ENCODE measurements at places on chromosomes 7 and 10.

- DNase-seq: no peak
Observed at GRCh38 chr7:191105-191980, 1.0 kb upstream of the FAM20C start.

DNA sequence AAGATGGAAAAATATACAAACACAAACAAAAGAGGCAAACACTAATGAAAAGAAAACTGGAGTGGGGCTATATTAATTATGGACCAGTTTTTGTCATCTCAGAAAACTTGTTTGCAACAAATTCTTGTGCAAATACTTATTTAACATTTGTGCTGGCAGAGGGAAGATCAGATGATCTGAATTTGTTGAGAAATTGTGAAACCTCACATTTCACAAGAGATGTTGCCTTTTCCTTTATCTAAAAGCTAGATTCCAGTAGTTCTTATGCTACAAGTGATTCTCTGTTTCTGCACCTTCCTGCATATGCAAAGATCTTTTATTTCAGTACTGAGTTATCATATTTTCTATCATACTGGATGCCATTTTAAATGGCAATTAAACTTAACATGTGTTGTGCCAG lies 320.7 kb downstream of the SUGCT start:
- DNase-seq: no peak

DNA sequence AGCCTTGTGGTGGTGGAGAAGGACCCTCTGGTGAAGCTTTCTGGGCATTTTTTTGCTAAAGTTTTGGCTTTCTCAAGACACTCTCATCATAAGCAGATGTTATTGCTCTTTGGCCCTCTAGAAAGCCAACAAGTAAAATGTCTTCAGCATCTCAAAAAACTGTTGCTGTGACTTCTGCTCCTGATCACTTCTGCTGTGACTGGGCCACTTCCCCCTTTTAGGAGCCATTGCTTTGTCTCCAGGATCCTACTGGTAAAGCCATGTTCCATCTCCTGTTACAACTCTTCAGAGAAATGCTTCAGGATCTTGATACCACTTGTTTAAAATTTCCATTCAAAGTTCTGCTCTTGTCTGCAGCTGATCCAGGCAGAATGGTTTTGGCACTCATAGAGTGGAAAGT lies 10.9 kb downstream of the PARP12 start:
- DNase-seq: no peak

DNA sequence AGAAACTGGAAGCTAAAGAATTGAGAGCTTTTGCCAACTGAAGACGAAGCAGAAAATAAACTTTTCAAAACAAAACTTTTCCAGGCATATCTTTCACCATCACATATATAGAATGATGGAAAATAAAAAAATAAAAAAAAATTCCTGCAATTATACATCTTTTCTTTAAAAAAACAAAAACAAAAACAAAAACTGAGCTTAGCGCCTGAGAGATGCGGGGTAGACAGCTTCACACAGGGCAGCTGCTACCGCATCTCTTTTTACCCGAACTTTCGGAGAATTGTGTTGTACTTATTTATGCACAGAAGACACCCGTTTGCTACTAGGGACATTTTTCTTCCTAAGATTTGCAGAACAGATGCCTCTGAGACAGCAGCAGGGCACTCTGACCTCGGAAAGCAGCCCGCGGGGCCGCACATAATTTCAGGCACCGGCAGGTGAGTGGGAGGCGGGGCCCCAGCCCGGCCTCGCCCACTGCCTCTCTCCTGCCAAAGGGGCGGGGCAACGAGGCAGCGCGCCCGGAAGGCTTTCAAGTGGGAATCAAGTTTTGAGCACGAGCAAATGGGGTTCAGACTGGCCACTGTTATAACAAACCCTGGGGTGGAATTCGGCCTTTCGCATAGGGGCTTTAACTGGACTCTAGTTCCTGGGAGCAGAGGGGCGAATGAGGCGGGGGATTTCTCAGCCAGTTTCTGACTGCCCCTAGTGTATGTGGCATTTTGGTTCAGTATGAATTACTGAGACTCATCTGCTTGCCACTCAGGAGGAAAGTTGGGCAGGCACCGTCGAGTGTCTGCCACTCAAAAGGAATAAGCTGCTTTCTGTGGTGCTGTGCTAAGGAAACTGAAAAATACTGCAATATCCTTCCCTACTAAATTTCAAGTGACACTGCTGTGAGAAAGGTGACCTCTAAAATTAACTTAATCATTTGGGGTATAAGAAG lies 18.5 kb upstream of the FAM133B start:
- DNase-seq: no peak

DNA sequence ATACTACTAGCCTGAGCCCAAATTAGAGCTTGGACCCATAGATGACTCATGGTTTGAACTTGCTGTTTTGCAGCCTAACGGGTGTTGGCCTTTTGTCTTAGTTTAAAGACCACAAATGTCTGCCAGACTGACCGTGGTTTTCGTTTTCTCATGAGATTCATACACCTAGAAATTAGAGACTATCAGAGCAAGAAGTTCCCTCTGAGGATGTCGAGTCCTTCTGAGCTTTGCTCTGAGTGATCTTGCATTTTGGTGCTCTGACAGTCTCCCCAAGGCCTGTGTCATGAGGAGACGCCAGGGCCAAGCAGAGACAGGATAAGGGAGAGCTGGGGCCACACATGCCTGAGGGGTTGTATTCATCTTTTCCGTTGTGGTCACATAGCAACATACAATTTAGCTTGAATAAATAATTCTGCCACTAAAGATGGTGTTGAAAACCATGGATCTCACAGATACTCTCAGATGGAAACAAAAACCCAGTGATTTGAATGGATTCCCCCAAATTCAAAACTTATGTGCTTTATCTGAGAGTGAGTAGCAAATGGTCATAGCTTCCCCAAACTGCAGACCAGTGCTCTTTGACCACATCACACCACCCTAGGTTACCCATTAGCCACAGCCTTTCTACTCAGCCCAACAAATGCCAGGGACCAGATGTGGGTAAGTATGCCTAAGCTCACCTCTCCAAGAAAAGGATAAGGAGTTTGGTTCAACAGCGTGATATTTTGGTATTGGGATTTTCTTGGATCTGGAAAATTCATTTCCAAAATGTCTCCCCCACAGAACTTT lies 762.0 kb upstream of the IGFBP3 start:
- no peak for DNase-seq

DNA sequence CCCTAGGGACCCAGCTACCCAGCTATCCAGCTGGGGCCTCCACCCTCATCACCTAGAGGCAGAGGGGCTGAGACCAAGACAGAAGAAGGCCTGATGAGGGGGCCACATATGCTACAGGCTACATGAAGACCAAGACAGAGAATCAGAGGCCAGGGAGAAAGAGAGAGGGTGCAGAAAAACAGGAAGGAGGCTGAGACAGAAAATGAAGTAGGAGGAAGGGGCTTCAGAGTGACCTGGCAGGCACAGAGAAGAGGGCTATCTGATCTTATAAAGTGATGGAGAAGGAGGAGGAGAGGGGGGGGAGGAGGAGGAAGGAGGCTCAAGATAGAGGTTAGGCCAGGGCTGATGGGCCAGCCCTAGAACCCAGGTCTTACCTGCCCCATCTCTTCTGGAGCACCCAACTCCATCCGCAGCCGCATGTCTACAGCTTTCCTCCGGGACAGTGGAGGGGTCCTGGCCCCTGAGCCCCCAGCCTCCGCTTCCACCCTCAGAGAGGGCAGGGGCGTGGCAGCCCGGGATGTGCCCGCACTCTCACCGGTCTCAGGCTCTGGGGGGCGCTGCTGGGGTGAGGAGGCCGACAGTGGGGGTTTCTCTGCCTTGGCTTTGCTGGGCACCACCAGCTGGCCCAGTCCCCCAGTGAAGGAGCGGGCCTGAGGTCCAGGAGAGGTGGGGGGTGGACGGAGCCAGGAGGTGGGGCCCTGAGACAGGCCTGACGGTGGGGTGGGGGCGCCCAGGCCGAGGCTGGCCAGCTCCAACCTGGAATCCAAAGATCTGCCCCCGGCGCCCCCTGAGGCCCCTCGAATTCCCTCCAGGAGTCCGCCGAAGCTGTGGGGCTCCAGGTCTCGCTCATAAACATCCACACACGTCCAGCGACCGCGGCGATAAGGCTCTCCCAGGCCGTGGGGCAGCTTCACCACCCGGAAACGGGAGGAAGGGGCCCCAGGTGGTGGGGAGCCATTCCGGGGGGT lies 1.8 kb downstream of the TSC22D4 start:
- DNase-seq: no peak

GRCh38 chr7:132767378-132767777 lies 191.1 kb upstream of the PLXNA4 start:
- no peak for DNase-seq

DNA sequence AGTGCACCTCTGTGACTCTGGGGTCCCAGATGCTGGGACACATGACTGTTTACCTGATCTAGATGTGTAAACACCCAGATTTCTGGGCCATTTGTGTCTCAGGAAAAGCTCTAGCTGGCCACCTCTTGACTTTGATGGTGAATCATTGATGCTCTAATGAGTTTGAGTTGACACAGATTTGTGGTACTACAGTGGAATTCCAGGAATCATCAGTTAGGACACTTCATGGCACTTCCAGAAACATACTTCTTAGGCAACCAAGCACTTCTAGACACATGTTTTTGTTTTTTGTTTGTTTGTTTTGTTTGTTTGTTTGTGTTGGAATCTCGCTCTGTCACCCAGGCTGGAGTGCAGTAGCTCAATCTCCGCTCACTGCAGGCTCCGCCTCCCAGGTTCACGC lies 302.2 kb upstream of the ZMIZ1 start:
- DNase-seq: no peak

DNA sequence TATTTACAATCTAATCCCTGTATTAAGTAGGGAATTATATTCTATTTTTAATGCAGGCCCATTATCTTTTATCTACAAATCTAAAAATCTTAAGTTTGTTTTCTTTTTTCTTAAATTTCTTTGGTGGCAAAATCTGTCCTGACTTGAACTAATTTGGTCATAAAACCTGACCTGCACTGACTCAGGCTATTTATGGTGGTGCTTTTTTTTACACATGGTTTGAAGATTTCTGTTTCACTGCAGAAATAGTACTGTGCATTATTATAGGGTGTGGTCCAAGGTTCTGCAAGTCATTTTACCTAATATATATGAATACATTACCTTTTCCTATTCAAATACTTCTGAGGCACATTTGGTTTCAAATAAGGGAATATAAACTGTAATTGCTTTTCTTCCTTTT lies 137.0 kb downstream of the CD36 start:
- DNase-seq: no peak

- no peak for DNase-seq
Observed at GRCh38 chr10:61951144-61951483, 49.6 kb downstream of the ARID5B start.

DNA sequence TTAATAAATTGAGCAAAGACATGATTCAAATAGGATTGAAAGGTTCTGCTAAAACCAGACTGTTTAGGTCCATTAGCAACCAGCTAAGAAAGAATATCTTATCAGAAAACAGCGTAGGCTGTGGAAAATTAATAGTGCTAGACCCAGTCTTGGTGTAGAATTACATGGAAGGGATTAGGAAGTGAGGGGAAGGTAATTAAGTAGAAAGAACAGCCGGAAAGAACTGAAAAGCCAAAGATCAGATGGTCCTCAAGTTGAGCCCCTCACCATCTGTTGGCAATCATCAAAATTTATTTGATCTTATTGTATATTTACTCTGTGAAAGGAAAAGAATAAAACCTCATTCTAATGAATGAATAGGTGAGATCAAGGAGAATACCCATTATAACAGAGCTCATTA lies 50.1 kb downstream of the COL1A2 start:
- no peak for DNase-seq

DNA sequence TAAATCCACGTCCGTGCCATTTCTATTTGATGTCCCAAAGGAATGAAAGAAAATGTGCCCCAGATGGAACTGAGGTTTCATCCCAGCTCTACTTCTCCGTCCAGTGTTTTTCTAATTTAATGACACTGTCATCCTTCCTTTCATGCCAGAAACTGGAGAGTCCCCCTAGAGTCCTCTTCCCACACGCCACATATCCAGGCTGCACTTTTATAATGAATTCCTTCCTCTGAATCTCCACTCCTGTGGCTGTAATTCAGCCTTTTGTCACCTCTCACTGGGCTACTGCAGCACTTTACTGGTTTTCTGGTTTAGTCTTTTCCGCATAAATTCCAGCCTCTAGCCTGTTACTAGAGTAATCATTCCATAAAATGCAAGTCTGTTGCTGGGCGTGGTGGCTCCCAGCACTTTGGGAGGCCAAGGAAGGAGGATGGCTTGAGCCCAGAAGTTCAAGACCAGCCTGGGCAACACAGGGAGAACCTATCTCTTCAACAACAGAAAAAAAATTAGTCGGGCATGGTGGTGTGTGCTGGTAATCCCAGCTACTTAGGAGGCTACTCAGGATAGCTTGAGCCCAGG lies 142.6 kb upstream of the RHEB start:
- no peak for DNase-seq

DNA sequence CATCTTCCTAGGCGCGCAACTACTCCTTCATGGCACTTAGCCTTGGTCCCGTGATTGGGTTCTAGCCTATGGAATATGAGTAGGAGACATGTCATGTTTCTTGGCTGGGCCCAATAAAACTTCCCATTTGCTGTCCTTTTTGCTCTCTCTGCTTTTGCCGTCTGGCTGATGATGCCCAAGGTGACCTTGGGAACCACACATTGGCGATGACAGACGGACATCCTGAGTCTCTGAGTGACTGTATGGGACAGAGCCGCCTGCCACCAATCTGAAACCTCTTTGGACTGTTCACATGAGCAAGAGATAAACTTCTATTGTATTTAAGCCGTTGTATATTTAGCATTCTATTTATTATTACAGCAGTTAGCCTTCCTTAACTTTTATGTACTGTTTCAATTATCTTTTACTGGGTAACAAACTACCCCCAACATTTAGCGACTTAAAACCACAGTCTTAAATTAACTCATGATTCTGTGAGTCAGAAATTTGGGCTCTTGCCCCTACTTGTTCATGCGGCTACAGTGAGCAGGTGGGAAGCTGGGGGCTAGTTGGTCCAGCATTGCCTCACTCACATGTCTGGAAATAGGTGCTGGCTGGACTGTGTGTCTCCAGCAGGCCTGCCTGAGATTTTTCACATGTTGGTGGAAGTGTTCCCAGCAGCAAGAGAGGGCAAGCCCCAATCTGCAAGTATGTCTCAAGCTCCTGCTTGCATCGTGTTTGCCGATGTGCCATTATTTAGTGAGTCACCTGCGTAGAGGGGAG lies 71.7 kb downstream of the NOD1 start:
- no peak for DNase-seq

DNA sequence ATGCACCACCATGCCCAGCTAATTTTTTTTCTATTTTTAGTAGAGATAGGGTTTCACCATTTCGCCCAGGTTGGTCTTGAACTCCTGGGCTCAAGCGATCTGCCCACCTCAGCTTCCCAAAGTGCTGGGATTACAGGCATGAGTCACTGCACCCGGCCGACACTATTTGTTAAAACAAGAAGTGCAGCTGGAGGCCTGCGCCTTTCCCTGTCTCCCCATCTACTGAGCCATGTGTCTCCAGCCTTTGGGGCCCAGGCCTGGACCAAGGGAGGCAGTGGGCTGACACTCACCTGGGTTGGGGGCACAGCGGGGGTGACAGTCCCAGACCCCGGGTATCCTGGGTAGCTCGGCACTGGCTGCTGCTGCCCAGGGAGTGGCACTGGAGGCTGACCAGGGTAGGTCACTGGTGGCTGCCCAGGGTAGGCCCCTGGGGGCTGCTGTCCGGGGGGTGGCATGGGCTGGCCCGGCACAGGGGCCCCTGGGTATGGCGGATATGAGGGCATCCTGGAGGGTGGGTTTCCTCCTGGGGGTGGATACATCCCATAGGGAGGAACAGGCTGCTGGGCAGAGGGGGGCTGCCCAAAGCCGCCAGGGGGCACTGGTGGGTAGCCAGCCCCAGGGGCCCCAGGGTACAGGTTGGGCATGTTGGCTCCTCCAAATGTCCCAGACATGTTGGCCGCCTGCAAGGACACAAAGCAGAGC lies 36.3 kb downstream of the PLAC9 start:
- DNase-seq: no peak

All from NCI-H2029 treated with DMSO at 0.1 percent for 48 hours (cell line).